Substantia nigra (tissue), 51 donors: ENCODE measurements at places on chromosomes 3 and 15.

DNA sequence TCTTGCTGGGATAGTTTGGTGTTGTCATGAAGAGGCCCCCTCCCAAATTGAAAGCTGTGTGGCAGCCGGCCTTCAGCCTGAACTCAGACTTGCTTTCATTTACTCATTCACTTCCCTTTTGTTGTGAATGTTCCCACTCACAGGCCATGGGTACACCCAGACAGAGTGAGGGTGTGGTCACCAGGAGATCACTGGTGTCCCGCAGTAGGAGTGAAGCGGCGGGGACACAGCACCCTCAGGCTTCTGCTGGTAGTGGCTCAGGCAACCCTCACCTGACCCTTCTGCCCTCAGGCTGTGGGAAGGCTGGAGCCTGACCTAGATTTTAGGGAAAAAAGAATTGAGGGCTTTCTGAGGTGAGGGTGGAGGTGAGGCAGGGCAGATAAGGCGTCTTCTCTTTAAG, 244.4 kb downstream of the SOX2 start:
- DNase-seq = no peak

GRCh38 chr3:24512564-24513197, 18.0 kb upstream of the THRB start:
- no peak for DNase-seq

GRCh38 chr3:192933779-192934460, 16.3 kb upstream of the MB21D2 start:
- DNase-seq = no peak

- DNase-seq = no peak
Observed at GRCh38 chr3:82137861-82138260, 376.4 kb upstream of the GBE1 start.

DNA sequence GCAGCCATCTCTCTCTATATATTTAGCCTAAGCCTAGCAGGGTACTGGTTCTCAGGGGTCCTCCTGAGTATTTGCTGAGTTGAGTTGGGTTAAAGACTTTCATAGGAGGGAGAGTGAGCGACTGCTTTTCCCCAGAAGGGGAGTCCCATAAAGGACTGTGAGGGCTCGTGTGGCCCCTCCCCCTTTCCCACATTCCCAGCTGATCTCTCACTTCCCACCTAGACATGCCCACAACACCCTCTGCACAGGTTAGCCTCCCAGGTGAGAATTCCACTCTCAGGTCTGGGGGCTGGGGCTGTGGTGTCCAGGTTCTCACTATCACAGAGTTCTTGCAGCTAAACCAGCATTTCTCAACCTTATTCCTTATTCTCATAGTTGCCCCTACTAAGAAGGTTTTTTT, 15.8 kb downstream of the EPHB1 start:
- DNase-seq = no peak

DNA sequence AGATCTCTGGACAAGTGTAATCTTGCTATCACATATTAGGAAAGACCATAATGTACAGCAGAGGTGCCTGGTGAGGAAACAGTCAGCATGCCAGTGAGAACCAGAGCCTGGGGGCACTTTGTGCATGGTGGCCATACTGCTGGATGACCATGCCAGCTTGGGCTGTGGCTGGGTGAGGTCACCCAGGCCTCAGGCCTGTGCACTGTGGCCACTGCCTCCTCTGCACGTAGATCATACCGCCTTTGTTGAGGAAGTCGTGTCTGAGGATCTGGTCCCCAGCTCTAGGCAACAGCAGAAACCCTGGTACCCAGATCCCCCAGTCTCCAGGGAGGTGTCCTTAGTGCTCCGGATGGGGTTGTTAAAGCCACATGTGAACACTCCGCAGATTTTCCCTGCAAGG, 38.9 kb downstream of the ZNF710 start:
- no peak for DNase-seq
